Activated naive CD4-positive, alpha-beta T cell (primary cell): ENCODE measurements at places on chromosomes 7 and 10.

DNA sequence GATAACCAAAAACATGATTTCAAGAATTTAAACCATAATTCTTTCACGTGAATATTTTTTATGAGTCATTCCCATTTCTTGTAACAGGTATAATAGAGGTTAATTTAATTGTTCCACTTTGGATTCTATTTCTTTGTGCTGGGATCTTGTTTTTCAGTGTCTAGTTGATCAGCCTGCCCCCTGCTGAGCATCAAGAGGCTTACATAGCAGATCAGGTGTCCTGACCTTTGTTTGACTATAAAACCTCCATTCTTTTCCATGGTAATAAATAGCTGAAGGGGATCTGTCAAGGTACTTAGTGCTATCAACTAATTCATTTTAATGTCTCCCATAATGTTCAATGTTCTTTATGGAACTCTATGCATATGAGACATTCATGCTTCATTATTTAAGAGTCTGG is 4.9 kb downstream of the COL17A1 start:
- DNase-seq, result no peak

DNA sequence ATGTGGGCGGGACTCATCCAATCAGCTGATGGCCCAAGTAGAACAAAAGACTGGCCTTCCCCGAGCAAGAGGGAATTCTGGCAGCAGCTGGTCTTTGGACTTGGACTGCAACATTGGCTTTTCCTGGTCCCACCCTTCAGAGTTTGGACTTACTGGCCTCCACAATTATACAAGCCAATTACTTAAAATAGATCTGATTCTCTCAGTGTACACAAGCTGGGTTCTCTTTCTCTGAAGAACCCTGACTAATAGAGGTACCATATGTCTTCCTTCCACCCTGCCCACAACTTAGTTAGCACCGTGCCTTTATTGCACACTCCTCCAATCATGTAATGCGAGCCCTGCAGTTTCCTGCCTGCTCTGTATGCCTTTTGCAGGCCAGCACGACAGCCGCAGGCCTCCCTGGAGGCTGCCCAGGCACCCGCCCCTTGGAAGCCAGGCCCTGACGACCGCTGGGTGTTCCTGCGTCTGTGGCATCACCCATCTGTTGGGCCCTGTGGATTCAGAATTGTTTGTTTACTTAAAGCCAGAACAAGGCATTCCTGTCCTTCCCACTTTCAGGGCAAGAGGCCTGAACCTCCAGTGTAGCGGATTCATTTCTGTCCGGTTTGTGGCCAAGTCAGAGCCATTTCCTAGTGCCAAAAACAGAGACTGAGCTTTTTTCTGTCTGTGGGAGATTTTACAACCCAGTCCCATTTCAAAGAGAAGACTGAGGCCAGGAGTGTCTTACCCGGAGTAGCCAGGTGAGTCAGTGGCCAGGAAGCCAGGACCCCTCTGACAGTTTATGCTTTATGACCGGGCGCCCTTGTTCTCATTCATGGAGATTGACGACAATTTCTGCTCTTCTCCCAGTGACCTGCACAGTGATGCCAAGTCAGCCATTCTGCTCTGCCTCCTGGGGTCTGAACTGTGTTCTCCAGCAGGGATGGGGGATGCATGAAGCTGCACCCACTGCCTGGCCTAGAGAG is 968 bp upstream of the INMT start:
- DNase-seq, result no peak

GRCh38 chr10:33038672-33039071 is 80.6 kb upstream of the ITGB1 start:
- DNase-seq, result no peak

GRCh38 chr10:110311357-110311949 is 6.7 kb upstream of the SMNDC1 start:
- no peak for DNase-seq

GRCh38 chr7:80967071-80967916 is 48.4 kb upstream of the SEMA3C start:
- DNase-seq, result no peak

DNA sequence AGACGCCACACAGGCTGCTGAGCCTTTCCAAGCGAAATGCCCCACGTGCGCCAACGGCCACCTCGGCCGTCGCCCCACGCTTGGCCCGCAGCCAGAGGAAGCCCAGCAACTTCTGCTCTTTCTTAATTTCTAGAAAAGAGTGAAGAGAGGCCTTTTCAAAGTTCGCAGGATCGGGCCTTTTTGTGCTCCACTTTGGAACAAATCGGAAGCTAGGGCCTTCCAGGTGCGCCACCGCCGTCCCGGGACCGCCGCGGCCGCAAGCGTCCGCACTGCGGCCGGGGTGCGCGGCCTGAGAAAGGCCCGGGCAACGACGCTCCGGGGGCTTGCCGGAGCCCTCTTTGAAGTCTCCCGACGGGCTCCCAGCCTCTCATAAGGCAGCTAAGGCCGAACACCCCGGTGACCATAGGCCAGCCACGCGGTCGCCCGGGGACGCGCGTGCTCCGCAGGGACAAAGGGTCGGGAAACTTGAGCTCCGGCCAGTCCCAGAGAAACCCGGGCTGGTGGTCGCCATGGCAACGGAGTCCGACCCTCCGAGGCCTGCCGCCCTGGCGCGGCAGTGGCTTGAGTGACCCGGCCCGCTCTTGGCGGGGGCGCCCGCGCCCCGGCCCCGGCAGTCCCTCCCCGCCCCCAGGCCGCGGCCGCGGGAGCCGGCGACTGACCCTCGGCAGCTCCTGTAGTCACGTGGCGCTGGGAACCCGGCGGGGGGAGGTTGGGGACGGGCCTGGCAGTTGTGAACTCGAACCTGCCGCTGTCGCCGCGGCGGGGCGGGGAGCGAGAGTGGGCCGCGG is at the start of gene REPIN1:
Gene REPIN1, plus strand, starts transcription at position 727 of the 788 bp plus-strand sequence. CDS start 890 bp downstream, outside the sequence.
- peak; percentile 65 for DNase-seq

DNA sequence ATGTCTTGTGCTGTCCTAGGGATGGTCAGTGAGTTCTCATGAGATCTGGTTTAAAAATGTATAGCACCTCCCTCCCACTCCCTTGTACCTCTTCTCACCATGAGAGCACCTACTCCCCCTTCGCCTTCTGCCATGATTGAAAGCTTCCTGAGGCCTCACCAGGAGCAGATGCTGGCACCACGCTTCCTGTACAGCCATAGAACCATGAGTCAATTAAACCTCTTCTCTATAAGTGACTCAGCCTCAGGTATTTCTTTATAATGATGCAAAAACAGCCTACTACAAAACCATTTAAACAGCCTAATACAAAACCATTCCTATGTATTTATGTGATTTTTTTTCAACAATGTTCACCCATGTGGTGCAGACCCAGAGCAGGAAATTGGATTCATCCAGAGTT is 32.0 kb downstream of the KDM7A start:
- no peak for DNase-seq

DNA sequence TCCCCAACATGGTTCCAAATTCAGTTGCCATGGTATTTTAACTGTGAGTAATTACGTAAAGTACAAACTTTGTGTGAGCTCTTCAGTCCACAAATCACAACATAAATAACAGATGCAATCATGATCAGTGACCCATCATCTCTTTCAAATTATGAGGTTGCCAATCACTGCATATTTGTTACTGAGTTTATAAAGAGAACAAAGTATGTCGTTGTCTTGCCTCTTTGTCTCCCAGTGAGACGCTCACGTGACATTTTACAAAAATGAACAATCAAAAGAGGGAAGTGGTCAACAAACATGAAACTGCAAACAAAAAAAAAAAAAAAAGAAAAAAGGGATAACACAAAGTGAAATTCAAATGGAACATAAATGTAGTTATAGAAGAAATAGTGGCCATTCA is 122.7 kb upstream of the PDSS1 start:
- no peak for DNase-seq

DNA sequence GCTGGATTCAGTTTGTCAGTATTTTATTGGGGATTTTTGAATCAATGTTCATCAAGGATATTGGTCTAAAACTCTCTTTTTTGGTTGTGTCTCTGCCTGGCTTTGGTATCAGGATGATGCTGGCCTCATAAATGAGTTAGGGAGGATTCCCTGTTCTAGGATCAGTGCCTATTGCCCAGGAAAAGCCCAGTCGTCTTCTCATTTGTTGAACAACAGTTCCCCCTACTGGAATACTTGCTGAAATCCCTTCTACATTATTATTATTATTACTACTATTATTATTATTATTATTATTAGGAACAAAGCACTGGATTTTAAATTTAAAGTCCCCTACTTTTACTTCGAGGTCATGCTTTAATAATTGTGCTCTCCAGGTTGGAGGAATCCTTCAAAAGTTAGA is 528.9 kb downstream of the MAGI2 start:
- no peak for DNase-seq

GRCh38 chr7:141671705-141672496 is 30.1 kb downstream of the DENND11 start:
- no peak for DNase-seq

GRCh38 chr7:117044664-117045063 is 91.4 kb downstream of the ST7 start:
- no peak for DNase-seq

DNA sequence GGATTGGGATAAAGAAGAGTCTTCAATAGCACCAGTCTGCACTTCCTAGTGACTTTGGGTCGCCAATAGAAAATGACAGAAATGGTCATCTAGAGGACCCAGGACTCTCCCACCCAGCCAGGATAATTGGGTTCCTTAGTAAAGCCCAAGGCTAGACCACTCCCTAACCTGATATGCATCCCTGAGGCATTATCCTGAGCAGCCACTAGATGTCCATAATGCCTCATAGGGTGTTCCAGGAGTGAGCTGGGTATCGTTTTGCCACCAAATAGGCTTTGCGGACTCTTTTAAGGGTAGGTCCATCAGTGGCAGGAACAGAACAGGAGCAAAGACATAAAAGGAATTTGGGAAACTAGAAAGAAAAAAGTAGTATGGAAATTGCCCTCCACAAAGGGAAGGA is 4.5 kb upstream of the LRRC4 start:
- no peak for DNase-seq
